Subcutaneous preadipocyte (primary cell): ENCODE measurements at places on chromosomes 5 and 9. TPM values are rescaled to one million over a fixed set of nuclear protein-coding genes. Genes with fewer than 3 reads are reported as not detected.

CDC20B gene
- total RNA-seq: not detected in 2 replicates

MYOZ3 gene
- 0.39 TPM in 1 of 2 replicates, not detected in the other for total RNA-seq

SGCD gene
- total RNA-seq: 1.6 and 5.5 TPM in 2 replicates

SLC6A7 gene
- not detected in 2 replicates for total RNA-seq

CDH18 gene
- total RNA-seq: 0.37 and 0.39 TPM in 2 replicates

PCDHA2 gene
- total RNA-seq: not detected in 2 replicates

SYNPO gene
- 0.98 and 1.5 TPM in 2 replicates for total RNA-seq

TSLP gene
- total RNA-seq: 4.1 and 5.1 TPM in 2 replicates

INSL6 gene
- total RNA-seq: not detected in 2 replicates

SH3RF2 gene
- total RNA-seq: 0.20 TPM in 1 of 2 replicates, not detected in the other

ANKRA2 gene
- total RNA-seq: 13.2 and 14.5 TPM in 2 replicates

KCNV2 gene
- total RNA-seq: not detected in 2 replicates

THBS4 gene
- total RNA-seq: 0.37 and 0.59 TPM in 2 replicates

APBA1 gene
- total RNA-seq: 2.9 and 3.1 TPM in 2 replicates

SLC38A9 gene
- total RNA-seq: 29.8 and 40.9 TPM in 2 replicates

CHSY3 gene
- 2.6 and 8.8 TPM in 2 replicates for total RNA-seq
